Activated CD4-positive, alpha-beta T cell treated with anti-CD3 and anti-CD28 coated beads, Interleukin-2, amount 50 U/mL, for 1 hour (primary cell): ENCODE measurements at places on chromosomes 7 and 10.

GRCh38 chr7:87354749-87355148 is 9.3 kb downstream of the CROT start:
- no peak for DNase-seq

DNA sequence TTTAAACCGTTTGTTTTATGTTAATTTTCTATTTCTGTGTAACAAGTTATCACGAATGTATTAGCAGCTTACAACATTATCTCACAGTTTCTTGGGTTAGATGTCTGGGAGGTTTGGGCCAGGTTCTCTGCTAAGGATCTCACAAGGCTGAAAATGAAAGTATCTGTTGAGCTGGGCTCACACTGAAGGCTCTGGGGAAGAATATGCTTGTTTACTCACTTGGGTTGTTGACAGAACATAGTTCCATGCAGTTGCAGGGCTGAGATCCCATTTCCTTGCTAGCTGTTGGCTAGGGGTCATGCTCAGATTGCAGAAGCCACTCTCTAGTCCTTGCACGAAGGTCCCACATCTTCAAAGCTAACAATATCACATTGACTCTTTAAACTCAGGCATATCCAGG is 266.6 kb upstream of the GNAI1 start:
- DNase-seq = no peak

GRCh38 chr7:4610768-4611467 is 71.2 kb upstream of the FOXK1 start:
- DNase-seq = peak; percentile 37

- DNase-seq = no peak
These were observed 15.5 kb upstream of the ADGRA1 start for GRCh38 chr10:133072196-133072595.

- DNase-seq = no peak
These were observed 363.1 kb downstream of the GATA3 start for GRCh38 chr10:8417631-8418030.

DNA sequence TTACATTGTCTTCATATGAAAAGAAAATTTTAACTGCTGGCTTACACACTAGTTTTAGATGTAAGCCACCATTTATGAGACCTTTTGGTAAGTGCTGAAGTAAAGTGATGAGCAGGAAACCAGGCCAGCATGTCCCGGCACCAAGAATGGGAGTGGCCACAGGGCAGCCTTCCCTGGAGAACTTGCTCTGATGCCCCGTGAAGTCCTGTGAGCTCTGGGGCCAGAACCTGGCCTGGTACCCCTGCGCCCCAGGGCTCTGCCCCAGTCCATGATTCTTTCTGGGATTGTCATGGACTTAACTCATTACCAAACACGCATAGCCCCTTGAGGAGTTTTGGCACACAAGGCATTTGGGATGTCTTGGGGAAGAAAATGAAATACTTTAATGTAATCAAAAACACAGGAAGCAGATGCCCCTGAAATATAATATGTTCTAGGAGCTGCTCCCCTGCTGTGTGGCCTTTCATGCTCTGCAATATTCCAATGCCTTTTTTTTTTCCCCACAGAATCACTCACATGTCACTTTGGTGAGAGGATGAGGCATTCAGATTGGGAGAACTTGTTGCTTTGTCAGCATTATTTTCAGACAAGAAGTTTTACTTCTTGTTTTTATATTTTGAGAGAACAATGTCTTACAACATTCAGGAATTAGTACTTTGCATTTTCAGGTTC is 53.1 kb upstream of the CXCL12 start:
- DNase-seq = no peak

- DNase-seq = no peak
These were observed 303.0 kb upstream of the C7orf33 start for GRCh38 chr7:148287538-148287937.

- no peak for DNase-seq
These were observed 8.8 kb downstream of the PHYH start for GRCh38 chr10:13291061-13291460.

- no peak for DNase-seq
These were observed 115.9 kb upstream of the ARID5B start for GRCh38 chr10:61785473-61786105.

- DNase-seq = no peak
These were observed 216.5 kb upstream of the PITRM1 start for GRCh38 chr10:3389130-3389529.

DNA sequence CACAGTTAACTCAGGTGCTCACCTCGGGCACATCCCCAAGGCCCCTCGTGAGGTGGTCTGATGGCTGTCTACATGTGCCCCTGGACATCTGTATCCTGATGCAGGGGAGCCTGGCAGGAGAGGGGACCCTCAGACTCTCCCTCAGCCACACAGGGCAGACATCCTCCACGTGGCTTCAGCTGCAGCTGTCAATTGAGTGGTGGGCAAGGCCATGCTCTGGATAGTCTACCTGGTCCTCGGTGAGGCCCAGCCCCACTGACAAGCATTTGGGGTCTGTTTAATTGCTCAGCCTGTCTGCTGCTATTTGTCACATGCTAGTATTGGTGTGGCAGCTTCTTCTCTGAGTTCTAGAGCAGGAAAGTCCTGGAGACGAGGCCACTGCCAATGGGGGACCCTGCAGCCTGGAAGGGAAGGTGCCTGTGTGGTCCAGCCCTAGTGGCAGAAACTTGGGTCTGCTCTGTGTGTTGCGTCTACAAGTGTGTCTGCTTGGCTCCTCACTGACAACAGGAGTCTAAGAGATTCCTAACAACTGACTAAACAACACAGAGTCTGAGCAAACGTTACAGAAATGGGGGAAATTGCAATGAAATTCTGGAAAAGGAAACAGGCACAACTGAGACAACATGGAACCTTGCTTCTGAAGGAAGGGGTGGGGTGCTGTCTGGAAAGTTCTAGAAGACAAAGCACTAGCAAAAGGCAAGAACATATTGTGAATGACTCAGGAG is 59.3 kb upstream of the IGFBP3 start:
- DNase-seq = no peak

- no peak for DNase-seq
These were observed 103.4 kb downstream of the TRIL start for GRCh38 chr7:28854750-28855074.

DNA sequence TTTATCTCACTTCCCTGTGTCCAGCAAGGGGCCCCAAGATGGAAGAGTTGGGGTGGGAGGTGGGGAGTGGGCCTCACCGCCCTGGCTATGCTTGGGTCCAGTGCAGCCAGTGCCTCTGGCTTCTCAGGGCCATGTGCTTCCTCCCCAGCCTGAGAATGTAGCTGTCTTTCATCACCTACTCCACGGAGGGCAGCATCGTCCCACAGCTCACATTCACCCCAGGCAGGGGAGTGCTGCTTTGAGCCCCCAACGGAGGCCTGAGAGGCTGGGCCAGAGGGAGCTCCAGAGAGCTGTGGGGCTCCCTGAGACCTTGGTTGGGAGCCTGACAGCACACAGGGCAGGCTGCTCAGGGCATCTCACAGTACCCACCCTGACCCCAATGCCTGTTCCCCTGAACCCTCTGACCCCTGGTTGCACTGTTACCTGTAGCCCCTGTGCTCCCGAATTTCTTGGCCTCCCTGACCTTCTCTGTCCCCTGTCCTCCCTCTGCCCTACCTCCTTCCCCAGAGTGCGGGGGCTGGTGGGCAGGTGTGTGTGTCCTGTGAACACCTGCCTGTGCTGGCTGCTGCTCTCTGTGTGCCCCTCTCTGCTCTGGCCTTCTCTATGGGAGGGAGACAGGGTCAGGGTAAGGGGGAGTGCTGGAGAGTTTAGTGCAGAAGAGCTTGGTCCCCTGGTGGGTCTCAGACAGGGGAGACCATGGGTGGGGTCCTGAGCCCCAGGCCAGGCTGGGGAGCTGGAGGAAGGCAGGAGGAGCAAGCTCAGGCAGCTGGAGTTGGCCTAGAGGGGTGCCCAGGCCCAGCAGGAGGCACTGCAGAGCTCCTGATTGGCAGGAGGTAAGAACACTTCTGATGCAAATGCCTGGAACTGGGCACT is 19.6 kb upstream of the ZNF488 start:
- no peak for DNase-seq

GRCh38 chr10:15817409-15818046 is 42.8 kb downstream of the MINDY3 start:
- DNase-seq = no peak

DNA sequence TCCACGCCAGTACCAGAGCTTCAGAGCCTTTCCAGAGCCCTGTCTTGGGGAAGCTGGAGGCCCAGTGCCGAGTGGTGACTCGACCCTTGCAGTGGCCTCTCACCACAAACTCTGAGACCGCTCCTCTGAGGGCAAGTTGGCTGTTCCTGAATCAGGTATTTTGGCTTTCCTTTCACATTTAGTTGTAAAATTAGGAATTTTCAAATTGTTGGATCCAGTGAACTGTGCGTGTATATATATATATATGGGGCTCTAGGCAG is 128.7 kb upstream of the UNC5B start:
- DNase-seq = no peak

DNA sequence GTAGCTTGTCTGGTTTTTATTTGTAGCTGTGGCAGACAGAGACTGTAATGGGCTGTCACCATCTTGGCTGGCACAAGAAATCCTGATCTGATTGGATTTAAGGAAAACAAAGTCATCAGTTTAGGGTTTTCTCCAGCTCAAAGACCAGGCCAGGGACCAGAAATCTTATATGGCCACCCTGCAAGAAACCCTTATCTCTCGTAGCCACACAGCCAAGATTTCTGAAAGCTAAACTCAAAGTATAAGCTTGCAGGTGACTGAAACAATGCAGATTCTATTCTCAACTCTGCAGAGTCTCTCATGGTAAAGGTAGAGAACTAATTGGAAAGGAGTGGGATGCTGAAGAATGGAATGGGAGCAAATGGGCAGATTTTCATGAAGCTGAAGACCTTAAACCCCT is 3.2 kb upstream of the ASB13 start:
- no peak for DNase-seq

DNA sequence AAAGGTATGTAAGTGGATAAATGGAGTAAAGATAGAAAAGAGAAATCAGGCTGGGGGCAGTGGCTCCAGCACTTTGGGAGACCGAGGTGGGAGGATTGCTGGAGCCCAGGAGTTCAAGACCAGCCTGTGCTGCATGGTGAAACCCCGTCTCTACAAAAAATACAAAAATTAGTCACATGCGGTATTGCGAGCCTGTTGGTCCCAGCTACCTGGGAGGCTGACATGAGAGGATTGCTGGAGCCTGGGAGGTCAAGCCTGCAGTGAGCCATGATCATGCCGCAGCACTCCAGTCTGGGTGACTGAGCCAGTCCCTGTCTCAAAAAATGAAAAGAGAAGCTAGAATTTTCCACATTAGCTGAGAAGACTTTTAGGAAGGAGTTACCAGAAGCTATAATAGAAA is 14.8 kb downstream of the LCOR start:
- DNase-seq = no peak

DNA sequence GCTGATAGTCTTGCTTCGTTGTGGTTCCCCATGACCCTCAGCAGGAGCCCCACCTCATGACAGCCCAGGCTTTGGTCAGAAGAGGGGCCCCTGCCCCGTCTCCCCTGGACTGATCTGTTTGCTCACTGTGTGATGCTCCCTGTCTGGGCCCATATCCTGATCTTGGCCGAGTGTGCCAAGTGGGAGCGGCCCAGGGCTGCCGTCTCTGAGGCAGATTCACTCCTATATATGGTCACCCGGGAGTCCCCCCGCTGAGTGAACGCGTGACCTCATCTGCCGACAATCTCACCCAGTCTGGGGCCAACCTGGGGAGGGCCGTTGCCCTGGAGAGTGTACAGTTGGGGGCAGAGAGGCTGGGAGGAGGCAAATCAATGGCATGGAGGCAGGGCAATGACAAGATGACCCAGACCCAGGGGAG is 34.5 kb downstream of the PPIF start:
- DNase-seq = no peak

DNA sequence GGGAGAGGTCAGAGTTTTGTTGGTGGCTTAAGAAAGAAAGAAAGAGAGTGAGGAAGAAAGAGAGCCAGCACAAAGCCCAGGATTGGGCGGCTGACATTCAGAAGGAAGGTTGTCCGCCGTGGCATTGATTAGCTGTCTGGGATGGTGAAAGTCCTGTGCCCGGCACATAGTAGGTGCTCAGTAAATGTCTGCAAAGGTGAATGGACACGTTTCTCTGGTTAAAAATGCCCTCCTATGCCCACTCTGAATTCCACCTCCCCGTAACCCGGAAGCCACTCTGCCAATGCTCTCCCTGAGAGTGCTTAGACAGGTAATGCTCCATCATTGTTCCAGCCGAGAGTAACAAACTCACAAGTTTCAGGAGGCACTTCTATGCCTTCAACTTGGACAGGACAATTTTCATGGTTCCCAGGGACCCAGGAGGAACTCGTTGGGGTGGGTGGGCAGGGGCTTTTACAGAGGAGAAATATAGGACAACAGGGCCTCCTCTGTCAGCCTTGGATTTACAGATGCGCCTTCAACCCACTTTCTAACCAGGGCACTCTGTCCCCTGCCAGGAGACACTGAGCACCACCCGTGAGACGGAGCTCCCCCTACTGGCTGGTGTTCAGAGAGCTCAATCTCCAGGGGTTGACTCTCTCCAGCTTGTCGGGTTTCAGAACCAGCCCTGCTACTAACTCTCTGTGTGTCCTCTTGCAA is 411.5 kb upstream of the ZMIZ1 start:
- peak; percentile 59 for DNase-seq

- DNase-seq = no peak
These were observed 13.6 kb downstream of the CPA1 start for GRCh38 chr7:130393841-130394411.

GRCh38 chr10:132363921-132364593 is 32.1 kb downstream of the LRRC27 start:
- no peak for DNase-seq
